ENCODE measurements at places on chromosomes 5 and 9.

DNA sequence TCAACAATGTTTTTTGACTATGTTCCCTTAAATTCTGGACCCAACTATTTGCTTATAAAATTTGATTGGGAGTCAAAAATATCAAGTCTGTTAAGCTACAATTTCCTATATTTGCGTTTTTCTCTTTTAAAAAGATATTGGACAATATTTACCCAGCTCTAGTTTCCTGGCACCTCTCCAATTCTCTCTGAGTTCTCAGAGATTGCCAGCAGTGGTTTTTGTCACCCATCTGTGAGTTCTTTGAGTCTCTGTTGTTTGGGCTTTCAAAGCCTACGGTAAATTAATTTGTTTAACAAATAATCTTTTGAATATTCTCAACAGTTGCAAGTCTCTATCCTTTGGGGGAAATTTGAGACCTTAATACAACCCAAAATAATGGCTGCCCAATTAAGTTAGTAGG is 174.2 kb upstream of the PUM3 start:
- no peak for DNase-seq

GRCh38 chr9:96068511-96068910 is 193.0 kb downstream of the ERCC6L2 start:
- DNase-seq: no peak

DNA sequence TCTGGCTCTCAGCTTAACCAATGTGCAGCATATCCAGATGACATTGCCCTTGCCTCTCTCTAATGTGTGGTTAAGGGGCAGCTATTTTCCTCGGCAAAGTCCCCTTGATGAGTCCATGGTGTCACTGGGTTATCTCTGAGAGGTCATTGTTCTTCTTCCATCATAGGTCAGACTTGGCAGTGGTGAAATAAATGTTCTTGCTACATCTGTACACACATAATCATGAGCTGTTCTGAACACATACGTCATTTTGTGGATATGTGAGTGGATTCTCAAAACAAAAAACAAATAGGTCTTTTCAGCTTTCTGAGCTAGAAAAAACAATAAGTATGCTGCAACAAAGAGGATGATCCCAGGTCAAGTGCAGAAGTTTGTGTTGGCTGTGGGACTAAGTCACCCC is 134.7 kb upstream of the PTPN3 start:
- DNase-seq: no peak

DNA sequence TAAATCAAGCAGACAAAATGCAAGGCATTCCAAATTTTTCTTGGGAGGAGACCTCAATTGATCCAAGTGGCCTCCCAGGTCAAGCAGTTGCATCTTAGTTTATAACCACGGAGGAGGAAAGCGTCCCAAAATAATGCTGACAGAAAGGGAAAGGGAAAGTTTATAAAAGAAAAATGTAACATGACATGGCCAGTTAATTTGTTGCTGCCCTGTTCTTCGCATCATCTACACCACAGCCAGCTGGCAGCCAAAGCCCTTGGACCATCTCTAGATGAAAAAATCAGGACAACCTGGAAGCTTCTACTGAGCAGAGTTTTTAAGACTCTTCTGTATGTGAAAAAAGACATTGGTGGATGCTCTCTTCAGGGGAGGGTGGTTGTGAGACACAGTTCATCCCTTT is 128.8 kb upstream of the FBXL7 start:
- no peak for DNase-seq

- DNase-seq: no peak
Observed at GRCh38 chr5:101123363-101123762, 220.3 kb upstream of the ST8SIA4 start.

- DNase-seq: no peak
Observed at GRCh38 chr5:157956271-157956885, 97.4 kb upstream of the CLINT1 start.

GRCh38 chr5:164361986-164362385 is 856.6 kb downstream of the MAT2B start:
- no peak for DNase-seq

- no peak for DNase-seq
Observed at GRCh38 chr5:31551878-31552277, 19.8 kb downstream of the C5orf22 start.

DNA sequence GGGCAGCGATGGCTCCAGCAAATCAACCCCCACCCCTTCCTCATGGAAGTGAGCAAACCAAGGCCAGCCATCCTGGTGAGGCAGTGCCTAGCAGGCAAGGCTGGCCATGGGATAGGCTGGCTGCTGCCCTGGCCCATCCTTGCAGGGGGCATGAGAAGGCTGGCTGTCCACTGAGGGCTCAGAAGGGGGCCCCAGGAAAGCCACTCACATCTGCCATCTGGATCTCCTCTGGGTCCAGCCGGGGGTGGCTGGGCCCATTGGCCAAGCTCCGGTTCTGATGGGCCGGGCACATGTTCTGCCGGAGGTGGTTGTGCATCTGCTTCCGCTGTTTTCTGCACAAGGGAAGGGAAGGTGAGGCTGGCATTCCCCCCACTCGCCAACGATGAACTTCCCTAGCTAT is 57.1 kb downstream of the PSD2 start:
- no peak for DNase-seq

DNA sequence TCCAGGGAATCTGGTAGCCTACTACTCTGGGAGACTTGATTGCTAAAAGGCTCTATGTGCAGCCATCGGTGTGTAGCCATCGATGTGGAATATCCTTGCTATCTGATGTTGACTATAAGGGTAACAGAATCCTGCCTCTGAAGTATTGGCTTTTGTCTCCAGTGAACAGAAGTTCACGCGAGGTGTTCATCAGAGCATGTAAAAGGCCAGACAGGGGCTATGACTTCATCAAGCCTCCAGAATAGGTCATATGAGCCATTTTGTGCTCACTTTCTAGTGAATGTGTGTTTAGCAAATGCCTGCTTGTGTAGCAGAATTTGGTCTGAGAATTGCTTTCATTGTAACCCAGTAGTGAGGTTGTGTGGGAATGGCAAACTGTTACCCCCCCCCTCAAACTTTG is 66.8 kb upstream of the RAD23B start:
- DNase-seq: no peak

GRCh38 chr5:133876266-133876665 is 92.2 kb downstream of the C5orf15 start:
- DNase-seq: no peak

DNA sequence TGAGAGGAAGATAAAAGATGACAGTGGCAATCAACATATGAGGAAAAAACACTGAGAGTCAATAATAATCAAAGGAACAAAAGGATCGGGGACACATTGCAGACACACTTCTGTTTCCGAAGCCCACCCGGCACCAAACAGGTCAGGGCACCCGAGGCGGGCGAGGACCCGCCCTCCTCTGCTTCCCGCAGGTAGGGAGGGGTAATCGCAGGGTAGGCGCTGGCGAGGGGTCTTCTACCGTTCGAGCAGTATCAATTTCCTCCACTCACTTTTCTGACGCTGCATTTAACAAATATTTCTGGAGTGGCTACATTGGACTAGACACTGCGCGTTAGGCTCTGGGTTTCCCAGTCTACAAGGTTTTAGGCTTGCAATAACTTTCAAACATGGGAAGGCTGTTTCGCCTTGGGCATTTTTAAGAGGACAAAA is 1.3 kb downstream of the TXN start:
- no peak for DNase-seq

GRCh38 chr5:83475935-83476814 is 4.6 kb downstream of the VCAN start:
- DNase-seq: no peak

GRCh38 chr9:123377211-123377971 is 21.4 kb downstream of the CRB2 start:
- no peak for DNase-seq

DNA sequence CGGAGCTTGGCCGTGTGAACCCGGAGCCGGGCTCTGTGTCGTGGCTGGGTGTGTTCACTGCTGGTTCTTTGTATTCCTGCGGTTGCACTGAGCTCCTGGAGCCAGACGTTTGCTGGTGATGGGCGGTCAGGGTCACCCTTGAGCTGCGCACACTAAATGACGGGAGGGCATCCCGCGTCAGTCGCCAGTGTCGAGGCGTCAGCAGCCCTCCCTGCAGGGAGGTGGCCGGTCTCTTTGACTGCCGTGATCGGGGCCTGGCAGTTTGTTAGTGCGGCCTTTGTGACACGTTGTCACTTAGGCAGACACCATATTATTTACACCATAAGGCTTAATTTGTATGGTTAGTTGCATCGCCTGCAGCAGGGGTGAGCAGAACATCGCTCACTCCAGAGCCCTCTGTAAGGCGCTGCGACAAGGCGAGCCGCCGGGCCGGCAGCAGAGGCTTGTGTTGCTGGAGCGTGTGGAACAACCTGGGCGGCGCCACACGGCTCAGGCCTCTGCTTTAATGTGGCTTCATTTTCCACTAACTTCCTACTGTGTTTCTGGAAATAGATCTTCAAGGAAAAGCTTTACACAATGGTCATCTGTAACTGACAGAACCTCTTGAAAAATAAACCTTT is 8.3 kb downstream of the NDUFS6 start:
- no peak for DNase-seq

GRCh38 chr9:93089481-93089991 is 6.5 kb upstream of the CARD19 start:
- no peak for DNase-seq

GRCh38 chr9:85199866-85200495 is 530.5 kb downstream of the NTRK2 start:
- DNase-seq: no peak
